ENCODE measurements at places on chromosomes 3 and 15.

GRCh38 chr15:55696221-55696620 lies 46.7 kb downstream of the PRTG start:
- no peak for DNase-seq

DNA sequence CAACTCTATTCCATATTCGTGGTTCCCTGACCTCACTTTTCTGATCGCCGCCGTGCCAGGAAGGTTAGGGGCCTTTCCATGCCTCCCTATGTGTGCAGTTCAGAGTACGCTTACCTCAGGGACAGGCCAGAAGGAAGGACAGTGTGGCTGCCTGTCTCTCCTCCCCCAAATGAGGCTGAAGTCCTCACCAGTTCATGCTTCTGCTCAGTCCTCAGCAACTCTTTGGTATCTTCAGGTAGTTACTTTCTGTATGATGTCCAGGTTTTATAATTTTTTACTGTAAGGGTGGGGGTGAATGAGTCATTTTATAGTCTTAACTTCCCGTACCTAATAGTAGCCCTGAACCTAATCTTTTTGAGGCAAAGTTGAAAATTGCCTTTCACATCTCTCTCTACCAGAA lies 98.7 kb downstream of the VPS8 start:
- no peak for DNase-seq

DNA sequence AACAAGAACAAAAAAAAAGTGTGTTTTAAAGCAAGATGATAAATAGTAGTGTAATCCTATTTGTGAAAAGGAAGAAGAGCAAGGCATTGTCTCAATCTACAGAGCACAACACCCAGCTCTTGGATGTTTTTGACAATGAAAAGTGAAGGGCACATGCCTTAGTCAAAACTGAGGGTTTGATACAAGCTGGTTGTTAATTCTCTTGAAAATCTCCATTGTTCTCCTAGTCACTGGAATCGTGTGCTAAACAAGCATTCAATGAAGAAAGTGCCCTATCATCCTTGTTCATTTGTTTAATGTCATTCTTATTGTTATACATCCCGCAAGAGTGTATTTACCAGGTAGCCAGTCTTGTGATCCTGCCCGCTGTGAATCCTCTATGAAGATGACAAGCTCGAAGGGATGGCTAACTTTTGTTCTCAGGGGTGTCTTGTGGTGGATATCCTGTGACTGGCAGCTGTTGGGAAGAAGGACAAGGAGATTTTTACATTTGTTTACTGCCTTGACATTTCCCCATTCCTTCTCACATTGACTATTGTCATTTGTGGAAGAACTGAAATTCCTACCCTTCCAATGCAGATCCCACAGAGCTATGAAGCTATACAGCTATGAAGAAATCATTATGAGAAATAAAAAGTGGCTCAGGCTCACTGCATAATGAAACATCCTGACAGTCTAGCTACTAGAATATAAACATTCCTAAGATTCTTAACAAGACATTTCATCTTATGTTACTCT lies 175.9 kb downstream of the VGLL3 start:
- no peak for DNase-seq

GRCh38 chr15:44656298-44656697 lies 7.2 kb downstream of the SPG11 start:
- no peak for DNase-seq

DNA sequence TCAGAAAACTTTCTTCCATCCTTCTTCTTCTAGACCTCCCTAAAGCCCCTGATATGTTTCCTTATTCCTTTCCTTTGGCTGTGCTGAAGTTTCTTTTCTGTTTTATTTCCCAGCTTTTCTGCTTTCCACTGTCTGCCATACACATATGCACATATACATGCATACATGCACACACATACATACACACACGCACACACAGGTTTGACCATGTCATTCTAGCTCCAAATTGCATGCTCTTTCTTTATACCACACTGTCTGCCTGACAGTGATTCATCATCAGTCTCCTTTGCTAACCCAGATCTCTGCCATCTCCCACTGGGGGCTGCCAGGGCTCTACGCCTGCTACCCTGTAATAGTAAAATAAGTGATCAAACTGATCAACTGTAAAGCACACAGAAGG lies 181.3 kb downstream of the STAC start:
- no peak for DNase-seq

GRCh38 chr15:74656935-74657535 lies 38.8 kb downstream of the EDC3 start:
- DNase-seq: no peak

All from RCC 7860 (cell line).